ENCODE measurements at places on chromosomes 6 and 20.

DNA sequence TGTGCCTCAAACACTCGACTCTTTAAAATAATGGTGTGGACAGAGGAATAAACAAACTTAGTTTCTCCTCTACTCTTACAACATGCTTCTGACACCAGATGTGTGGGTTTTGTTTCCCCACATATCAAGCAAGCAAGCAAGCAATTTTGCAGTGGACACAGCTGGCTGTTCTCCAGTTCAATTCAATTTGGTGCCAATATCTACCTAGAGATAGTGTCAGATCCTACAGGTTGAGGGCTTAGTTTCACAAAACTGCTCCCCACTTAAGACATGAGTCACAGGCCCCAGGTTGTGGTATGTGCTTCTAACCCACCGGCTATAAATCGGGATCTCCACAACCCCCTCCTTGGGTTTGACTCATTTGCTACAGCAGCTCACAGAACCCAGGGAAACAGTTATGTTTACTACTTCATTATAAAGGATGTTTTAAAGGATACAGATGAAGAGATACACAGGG lies 131.4 kb upstream of the TRAF3IP2 start:
- DNase-seq: no peak

DNA sequence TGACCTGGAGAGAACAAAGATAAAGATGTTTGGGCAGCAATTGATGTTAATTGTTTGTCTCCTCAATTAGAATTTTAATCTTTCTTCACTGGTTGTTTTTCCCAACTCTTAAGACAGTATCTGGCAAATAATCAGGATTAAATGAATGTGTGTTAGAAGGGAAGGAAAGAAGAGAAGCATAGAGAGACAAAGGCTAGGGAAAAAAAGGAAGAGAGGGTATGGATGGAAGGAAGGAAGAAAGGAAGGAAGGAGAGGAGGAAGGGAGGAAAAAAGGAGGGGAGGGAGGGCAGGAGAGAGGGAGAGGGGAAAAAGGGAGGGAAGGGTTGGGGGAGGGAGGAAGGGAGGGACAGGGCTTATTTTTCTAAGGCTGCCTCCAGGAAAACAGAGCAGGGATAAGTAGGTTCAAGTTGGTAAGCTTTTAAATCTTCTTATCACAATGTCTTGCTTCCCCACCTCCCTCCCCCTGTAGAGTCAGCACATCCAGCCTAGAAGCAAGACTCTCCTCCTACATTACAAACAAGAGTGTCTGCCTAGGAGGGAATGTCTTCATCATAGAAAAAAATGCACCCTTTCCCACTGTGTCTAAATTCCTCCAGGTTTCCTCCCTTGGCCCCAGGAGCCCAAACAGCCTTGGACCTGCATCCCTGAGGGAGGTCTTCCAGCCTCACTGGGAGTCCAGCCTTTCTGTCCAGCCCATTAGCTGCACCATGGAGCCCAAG lies 447.8 kb upstream of the JARID2 start:
- no peak for DNase-seq

- DNase-seq: no peak
These were observed 93.7 kb upstream of the EDN1 start for GRCh38 chr6:12196326-12196936.

DNA sequence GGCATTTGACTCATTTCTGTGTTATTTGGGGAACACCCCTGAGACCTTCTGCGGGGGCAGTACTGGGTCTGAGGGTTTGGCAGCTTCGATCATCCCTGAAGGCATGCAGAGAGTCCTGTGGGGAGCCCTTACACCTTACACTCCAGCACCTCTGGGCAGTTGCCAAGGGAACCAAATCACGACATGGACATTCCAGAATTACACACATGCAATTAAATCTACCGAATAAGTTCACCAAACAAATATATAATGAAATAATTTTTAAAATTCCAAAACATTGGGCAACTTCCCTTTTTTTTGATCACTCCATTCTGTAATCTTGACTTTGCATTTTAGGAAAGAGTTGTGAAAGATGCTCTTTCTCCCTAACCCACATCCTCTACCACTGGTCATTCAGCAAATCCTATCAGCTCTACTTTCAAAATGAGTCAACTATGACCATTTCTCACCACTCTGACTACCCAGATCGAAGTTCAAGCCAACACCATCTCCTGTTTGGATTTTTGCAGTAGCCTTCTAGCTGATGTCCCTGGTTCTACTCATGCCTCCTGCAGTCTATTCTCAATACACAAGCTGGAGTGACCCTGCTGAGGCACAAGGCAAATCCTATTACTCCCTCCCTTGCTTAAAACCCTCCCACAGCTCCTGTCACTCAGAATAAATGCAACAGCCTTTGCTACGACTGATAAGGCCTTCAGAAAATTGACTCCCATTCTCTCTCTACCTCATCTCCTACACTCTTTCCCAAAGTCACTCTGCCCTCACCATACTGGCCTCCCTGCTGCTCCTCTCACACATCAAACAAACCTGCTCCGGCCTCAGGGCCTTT lies 533.3 kb downstream of the HACE1 start:
- DNase-seq: no peak

DNA sequence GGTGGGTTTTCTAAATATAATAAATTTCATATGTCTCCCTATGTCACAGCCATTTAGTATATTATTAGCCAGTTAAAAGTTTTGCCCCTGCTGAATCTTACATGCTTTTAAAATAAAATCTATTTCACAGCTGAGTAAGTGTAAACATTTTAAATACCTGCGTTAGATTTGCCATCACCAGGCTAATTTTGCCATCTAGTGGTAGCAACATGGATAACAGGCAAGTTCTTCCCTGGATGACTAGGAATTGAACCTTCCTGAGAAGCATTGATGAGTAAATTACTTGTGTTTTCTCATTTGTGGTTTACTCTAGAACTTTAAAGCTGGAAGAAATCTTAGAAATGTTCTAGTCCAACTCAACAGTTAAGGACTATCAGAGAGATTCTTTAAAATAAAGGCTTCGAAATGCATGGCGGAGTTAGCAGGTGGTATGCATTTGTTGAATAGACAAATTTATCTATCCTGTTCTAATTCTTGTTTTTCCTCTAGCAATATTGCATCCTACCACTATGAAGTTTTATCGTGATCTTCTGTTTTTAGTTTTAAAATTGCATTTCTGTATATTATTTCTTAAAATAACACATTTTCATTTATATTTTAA lies 2.6 kb downstream of the PRSS35 start:
- DNase-seq: no peak

DNA sequence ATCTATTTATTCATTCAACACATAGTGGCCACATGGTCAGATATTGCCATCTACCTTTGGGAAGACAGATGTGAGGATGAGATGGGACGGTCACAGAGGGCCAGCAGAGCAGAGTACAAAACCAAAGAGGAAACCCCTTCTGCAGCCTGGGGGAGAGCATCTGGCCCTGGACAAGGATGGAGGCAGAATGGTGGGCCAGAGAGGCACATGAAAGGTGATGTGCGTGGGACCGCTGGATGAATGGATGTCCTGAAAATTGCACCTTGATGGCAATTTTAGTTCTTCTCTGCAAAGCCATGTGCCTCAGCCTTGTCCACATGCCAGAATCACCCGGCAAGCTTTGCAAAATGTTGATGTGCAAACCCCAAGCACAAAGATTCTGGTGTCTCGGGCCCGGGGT lies 77.4 kb upstream of the CD93 start:
- no peak for DNase-seq

DNA sequence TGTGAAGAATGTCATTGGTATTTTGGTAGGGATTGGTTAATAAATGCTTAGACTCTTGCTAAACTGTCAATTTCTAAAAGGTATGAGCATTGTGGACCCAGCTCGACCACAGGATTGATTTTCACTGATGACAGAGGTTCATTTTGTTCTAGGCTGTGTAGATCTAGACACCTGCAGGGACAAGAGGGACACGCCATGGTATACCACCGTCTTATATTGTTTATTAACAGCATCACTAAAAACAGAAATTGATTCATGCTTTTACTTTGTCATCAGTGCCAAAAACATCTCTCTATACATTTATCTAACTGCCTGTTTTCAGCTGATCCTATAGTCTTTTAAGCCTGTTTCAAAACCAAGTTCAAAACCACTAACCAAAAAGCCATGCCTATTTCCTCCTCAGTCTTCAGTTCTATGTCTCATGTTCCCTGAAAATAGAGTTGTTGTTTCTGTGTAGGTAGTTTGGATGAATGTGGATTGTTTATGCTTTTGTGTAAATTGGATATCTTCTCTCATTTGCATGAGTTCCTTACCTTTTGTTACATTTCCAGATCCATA lies 109.8 kb downstream of the JAG1 start:
- no peak for DNase-seq

DNA sequence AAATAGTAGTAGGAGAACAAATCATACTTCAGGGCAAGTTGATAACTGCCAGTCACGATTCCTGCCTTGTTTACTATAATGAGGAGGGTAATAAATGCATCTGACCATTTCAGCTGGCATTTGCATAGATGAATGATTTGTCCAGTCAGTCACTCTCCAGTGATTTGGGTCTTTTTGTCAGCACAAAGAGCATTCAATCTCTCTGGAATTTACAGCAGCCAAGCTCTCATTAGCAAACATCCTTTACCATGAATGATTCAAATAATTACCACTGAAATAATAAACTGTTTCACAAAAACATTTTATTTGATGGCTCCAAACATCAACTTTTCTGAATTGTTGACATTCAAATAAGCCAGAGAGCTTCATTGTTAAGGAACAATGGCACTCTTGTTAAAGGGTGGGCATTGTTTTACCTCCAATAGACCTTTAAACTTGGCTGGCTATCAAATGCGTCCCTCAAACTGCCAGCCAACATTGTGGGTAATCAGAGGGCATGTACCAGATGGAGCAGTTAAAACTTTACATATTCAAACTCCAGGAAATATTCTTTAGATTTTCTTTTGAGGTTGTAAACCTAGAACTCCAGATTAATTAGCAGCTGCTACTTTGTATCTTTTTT lies 30.0 kb upstream of the FBXL4 start:
- no peak for DNase-seq

GRCh38 chr6:158780246-158780884 lies 38.8 kb downstream of the EZR start:
- DNase-seq: no peak

- no peak for DNase-seq
These were observed 377.6 kb downstream of the KIF16B start for GRCh38 chr20:16195671-16196070.

DNA sequence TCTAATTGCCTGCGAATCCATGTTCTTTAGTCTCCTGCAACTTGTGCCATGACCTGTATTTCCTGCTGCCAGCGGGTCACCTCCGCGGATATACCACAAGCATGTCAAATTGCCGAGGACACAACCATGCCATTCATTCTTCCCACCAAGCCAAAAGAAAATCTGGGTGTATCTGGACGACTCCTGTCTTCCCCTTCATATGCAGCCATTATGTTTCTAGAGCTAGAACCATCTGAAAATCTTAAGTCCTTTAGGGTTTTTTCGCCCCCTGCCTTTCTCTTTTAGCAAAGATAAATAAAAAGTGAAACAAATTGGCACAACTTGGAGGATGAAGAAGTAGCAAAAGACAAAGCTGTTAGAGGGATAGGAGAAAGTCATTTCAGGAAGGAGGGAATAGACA lies 242.6 kb downstream of the ARID1B start:
- no peak for DNase-seq

Data from substantia nigra (tissue), 51 donors.